ENCODE measurements at places on chromosomes 16 and 17. TPM values are rescaled to one million over a fixed set of nuclear protein-coding genes. Genes with fewer than 3 reads are reported as not detected.

Gene RPS2
- 1,943 TPM for total RNA-seq

GRCh38 chr16:87327798-87328495 is 10.8 kb upstream of the C16orf95 start:
- DNase-seq: no peak

DNA sequence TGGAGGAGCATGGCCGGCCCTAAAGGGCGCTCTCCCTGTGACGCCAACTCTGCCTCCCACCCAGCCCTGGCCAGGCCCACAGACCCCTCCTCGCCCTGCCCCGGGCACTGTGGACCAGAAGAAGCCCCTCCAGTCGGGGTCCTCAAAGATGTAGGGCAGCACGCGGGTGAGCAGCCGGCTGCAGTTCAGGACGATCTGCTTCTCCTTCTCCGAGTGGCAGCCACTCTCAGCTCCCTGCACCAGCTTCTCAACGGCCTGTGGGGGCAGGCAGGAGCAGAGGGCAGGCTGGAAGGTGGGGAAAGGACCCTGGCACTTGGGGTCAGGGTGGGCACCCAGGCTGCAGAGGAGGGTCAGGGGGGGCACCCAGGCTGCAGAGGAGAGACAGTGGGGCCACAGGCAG is 8.9 kb downstream of the HID1 start:
- DNase-seq: no peak

- peak; percentile 88 for DNase-seq
These were observed 97.9 kb upstream of the ZNF469 start for GRCh38 chr16:88284626-88285513.

DNA sequence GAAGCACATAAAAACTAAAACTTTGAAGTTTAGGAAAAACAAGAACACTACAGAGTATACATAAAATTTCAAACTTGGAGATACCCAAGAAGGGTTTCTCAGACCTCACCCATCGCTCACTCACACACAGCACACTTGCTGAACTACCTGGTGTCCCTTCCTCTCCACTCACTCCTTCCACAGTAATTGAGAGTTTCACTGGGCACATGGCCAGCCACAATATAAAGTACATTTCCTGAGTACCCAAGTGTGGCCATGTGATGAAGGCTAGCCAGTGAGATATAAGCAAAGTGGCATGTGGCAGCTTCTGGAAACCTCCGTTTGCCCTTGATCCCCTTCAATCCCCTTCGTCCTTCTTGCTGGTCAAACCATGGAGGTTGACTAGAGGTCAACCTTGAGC is 11.9 kb downstream of the TOX3 start:
- DNase-seq: no peak

GRCh38 chr16:88316941-88317612 is 65.7 kb upstream of the ZNF469 start:
- DNase-seq: no peak

DNA sequence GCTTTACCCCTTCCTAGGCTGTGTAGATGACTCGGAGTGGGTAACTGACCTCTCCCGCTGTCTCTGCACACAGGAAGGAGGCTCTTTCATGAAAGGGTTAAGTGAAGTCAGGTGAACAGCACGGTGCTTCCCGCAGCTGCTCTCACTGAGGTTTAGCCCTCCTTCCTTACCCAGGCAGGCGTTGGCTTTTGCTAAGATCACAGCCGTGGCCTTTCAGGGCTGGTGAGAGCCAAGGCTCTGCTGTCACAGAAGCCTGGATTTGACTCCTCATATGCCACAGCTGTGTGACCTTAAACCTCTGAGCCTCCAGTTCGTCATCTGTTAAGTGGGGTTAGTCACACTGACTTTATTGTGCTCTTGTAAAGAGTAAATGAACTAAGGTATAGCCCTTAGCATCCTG is 90.9 kb upstream of the PLCG2 start:
- peak; percentile 56 for DNase-seq

DNA sequence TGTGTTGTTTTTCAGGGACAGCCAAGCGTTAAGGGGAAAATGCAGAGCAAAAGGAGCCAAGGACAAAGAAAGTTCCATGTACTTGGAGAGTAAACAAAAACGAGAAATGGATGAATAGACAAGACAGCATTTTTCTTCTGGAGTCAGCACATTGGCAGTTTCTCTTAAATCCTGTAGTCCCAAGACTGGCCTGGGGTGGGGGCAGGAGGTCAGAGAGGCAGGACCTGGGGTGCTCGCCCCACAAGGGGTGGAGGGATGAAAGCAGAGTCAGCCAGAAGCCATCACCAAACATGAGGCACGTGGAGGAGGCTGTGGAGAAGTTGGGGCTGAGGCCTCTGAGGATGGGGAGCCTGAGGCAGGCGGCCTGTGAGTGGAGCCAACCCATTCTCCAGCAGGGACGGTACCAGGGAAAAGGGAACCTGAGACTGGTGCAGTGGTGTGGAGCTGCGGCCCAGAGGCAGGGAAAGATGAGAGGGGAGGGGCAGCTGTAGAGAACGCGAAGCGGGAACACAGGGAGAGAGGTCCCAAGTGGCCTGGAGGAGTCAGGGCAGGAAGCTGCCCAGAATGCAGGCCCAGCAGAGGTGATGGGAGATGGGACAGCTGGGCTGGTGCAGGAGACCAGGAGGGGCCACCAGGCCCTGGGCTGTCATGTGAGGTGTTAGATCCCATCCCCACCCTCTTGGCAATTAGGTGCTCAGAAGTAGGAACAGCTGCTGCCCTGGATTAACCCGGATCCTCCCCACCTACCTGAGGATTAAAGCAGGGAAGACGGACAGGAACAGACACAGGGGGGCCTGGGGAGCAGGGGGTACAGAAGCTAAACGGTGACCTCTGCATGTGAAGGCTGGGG is 3.3 kb downstream of the TLCD3B start:
- peak; percentile 15 for DNase-seq

DNA sequence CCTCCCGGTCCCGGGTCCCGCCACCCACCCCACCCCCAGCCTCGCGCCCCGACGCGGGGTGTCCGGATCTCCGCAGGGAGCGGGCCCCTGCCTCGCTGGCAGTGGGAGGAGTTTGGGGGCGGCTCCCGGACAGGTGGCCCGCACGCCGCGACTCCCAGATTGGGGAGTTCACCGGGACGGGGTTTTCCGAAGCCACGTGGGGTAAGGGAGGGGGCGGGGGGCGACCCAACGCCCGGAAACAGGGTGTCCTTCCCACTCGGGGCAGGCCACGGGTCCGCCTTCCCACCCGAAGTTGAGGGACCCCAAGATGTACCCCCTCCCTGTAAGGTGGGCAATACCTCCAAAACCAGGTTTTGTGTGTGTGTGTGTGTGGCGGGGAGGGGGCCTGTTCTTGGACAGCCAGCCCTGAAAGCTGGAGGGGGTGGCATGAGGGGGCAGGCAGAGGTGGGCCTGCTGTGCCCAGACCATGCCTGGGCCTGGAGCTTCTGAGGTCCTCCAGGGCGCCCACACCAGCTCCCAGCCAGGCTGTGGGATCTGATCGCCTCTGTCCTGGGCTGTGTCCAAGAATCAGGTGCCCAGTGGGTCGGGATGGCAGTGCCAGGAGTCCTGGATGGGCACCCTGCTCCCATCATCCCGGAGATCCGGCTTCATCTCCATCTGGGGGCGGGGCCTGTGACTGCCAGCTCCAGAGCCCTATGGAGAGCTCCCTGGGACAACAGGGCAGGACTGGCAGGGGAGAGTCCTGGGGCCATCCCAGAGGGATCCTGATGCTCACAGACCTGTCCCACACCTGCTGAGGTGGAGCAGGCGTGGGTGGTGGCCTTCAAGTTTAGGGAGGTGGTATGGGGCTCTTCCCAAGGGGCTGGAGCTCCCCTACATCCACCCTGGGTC is 767 bp downstream of the SYNGR2 start:
- peak; percentile 71 for DNase-seq

Measured in myocyte (in vitro differentiated cells).